ENCODE measurements at places on chromosomes 2 and 18.

DNA sequence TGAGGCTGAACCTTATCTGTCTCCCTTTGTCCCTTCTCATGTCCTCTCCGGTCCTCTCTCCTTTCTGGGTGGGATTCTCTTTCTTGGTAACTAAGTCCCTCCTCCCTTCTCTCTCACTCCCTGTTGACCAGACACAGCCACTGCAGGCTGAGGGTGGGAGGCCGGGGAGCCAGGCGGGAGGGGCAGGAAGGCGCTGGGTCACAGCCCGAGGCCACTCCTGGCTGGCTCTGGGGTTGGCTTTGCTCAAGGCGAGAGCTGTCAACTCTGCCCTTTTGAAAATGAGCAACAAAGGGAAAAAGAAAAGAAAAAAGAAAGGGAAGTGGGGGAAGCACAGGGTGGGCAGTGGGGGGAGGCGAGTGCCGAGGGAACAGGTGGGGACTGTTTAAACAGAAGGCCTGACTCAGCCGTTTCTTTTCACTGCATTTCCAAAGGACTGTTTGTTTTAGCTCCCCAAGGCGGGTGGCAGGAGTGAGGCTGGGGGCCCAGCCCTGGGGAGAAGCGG, 70.5 kb upstream of the IGFBP5 start:
- peaks cover 14% of the 10 kb centered on the region for H3K27me3 ChIP-seq
- DNase-seq: no peak
- H3K36me3 ChIP-seq: no peaks in the 10 kb centered on the region
- no peak overlapping the region for H3K4me3 ChIP-seq
- H3K27ac ChIP-seq: no peak overlapping the region
- H3K4me1 ChIP-seq: no peaks in the 10 kb centered on the region

GRCh38 chr2:174076975-174077374, 111.8 kb upstream of the SP3 start:
- no peak overlapping the region for H3K4me3 ChIP-seq
- peaks cover 14% of the 10 kb centered on the region for H3K36me3 ChIP-seq

DNA sequence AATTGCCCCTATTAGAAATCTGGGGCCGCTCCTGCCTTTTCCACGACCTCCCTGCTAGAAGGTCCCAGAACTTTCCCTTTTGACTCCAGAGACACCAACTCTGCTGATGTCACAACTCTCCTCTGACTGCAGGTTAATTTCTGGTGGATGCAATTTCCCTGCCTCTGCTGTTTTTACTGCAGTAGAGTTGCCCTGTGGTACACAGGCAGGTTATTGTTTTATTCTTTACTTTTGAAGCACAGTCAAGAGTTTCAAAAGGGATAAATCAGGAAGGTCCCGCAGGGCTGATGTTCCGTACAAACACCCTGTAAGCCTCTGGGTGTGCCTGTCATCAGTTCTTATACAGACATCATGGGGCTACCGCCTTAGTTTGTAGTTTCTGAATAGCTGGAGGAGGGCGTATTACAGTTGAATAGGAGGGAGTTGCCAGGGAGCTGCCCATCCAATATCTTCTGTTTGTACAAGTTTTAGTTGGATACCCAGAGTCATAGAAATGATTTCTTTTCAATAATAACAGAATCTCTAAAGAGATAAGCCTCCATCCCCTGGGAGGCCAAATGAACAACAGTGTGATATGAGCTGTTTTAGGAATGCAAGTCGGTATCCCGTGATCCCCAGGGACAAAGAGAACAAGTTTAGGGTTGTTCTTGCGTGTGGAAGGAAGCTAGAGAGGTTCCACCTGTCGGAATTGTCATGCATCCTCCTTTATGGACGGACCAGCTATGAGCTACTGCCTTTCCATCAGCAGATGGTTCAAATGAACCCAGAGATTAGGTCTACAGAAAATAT, 108.4 kb upstream of the COPS8 start:
- H3K4me1 ChIP-seq: no peaks in the 10 kb centered on the region
- no peaks in the 10 kb centered on the region for H3K36me3 ChIP-seq
- H3K27ac ChIP-seq: no peak overlapping the region
- H3K27me3 ChIP-seq: peaks cover 14% of the 10 kb centered on the region

DNA sequence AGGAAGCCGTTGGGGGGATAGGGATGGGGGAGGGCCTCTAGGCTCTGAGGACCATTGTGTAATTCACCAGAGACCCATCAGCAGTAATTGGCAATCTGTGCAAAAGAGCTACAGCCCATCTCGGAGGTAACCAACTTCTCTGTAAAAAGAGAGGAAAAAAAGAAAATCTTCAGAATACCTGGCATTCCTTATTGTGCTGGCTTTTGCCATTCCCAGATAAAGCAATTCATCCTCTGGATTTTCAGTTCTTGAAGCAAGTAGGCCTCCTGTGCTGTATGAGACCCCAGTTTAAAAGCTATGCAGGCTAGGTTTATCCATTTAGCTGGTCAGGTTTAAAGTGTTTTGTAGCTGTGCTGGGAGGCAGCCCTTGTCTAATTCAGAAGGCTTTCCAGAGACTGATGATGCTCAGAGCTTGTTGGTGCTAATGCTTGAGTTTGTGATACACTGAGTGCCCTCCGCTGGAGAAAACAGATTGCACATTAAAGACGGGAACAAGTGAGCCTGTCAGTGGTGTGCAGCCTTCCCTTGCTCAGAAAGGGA, at the start of gene LRRTM4:
LRRTM4 (minus strand) TSS at position 446 of the 540 bp plus-strand sequence.
- no peak for DNase-seq
- H3K27ac ChIP-seq: no peak within 1 kb of the TSS
- H3K4me3 ChIP-seq: no peak within 1 kb of the TSS
- no peaks in the 10 kb centered on the region for H3K36me3 ChIP-seq

- no peak overlapping the region for H3K27ac ChIP-seq
- no peak overlapping the region for H3K4me3 ChIP-seq
- peaks cover 8% of the 10 kb centered on the region for H3K27me3 ChIP-seq
- H3K36me3 ChIP-seq: no peaks in the 10 kb centered on the region
- DNase-seq: no peak
Measured at GRCh38 chr2:36701391-36701795, 4.9 kb downstream of the VIT start.

GRCh38 chr2:172046080-172046678, 39.1 kb upstream of the DLX1 start:
- no peaks in the 10 kb centered on the region for H3K36me3 ChIP-seq
- H3K4me3 ChIP-seq: no peak overlapping the region
- no peak overlapping the region for H3K27ac ChIP-seq
- no peaks in the 10 kb centered on the region for H3K27me3 ChIP-seq
- peaks cover 3% of the 10 kb centered on the region for H3K4me1 ChIP-seq
- no peak for DNase-seq

GRCh38 chr2:216139884-216140283, 30.7 kb downstream of the XRCC5 start:
- peaks cover 69% of the 10 kb centered on the region for H3K36me3 ChIP-seq
- no peak overlapping the region for H3K27ac ChIP-seq
- no peaks in the 10 kb centered on the region for H3K27me3 ChIP-seq
- DNase-seq: peak; percentile 32
- no peak overlapping the region for H3K4me3 ChIP-seq

- peak overlapping the region; percentile 94 for H3K4me3 ChIP-seq
- DNase-seq: peak; percentile 35
- H3K36me3 ChIP-seq: peaks cover 3% of the 10 kb centered on the region
- peak overlapping the region; percentile 86 for H3K27ac ChIP-seq
Measured at GRCh38 chr2:32064021-32064601, 755 bp downstream of the SPAST start.

DNA sequence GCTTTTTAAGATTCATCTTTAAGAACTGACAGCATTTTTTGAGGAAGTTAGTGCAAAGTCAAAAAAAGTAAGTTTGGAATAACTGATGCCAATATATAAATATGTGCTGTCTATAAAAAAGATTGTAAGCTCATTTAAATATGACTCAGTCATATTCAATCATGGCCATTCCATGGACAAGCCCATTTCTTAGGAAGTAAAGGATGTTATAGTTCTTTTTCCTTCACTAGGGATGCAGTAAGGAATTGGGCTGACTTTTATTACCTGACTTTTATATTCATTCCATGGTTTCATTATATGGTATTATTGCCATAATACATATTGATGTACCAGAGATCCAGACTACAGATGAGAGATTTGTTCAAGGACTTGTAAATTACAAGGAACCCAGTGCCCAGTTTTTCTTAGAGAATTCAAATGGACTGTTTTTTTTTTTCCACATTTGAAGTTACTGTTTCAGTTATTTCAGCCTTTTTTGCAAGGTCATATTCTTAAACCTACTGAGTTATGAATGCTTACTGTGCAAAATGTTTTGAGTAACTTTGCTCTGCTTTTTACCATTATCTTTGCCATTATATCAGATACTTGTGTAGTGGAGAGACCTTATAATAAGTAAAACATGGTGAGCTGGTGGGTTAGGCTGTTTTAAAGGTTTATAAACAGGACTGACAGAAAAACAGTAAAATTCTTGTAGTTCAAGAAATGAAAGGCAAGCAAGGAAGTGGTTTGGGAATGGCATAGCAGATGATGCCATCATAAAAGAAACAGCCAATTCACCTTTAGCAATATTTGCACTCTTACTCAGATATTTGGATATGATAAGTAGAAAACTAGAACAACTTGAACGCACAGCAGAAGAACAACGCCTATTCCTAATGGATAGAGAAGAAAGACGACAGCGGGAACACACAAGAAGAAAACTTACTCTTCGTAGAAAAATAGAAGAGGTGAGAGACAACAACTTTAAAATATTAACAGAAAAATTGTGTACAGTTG, 7.6 kb downstream of the FSIP2 start:
- DNase-seq: no peak
- no peaks in the 10 kb centered on the region for H3K4me1 ChIP-seq
- H3K4me3 ChIP-seq: no peak overlapping the region
- H3K36me3 ChIP-seq: no peaks in the 10 kb centered on the region
- H3K27me3 ChIP-seq: no peaks in the 10 kb centered on the region

DNA sequence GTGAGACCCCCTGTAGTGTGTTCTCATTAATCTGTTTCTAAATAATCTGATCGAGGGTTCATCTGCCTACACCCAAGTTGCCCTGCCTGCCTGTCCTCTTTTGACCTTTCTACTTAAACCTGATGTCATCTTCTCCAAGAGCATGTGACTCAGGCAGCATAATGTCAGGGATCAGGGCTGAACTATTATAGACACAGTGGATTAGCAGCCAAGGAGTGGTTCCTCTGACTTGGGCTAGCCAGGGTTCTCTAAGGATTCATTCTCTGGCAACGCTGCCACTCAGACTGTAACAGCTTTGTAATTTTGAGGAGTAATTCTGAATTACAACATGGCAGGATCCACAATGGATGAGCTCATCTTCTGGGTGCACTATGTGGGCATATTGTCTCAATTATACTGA, 124.0 kb downstream of the MDH1 start:
- H3K4me3 ChIP-seq: no peak overlapping the region
- DNase-seq: no peak
- H3K36me3 ChIP-seq: no peaks in the 10 kb centered on the region
- no peaks in the 10 kb centered on the region for H3K4me1 ChIP-seq

- DNase-seq: no peak
- no peak overlapping the region for H3K4me3 ChIP-seq
- no peaks in the 10 kb centered on the region for H3K27me3 ChIP-seq
- H3K27ac ChIP-seq: no peak overlapping the region
- no peaks in the 10 kb centered on the region for H3K36me3 ChIP-seq
Measured at GRCh38 chr18:22335731-22336198, 82.0 kb downstream of the CTAGE1 start.

GRCh38 chr2:3172265-3172935, 205.2 kb downstream of the EIPR1 start:
- H3K36me3 ChIP-seq: peaks cover 6% of the 10 kb centered on the region
- H3K27ac ChIP-seq: no peak overlapping the region
- H3K4me3 ChIP-seq: no peak overlapping the region
- no peaks in the 10 kb centered on the region for H3K4me1 ChIP-seq

GRCh38 chr2:163515836-163516235, 220.0 kb downstream of the FIGN start:
- H3K36me3 ChIP-seq: no peaks in the 10 kb centered on the region
- H3K27ac ChIP-seq: no peak overlapping the region
- DNase-seq: no peak
- no peaks in the 10 kb centered on the region for H3K4me1 ChIP-seq
- no peak overlapping the region for H3K4me3 ChIP-seq

GRCh38 chr18:79486356-79487182, 90.8 kb downstream of the NFATC1 start:
- H3K36me3 ChIP-seq: peaks cover 10% of the 10 kb centered on the region
- no peak overlapping the region for H3K4me3 ChIP-seq
- no peak overlapping the region for H3K27ac ChIP-seq

GRCh38 chr2:217948351-217948791, 54.4 kb downstream of the TNS1 start:
- H3K4me3 ChIP-seq: no peak overlapping the region
- H3K27ac ChIP-seq: no peak overlapping the region
- H3K27me3 ChIP-seq: peaks cover 24% of the 10 kb centered on the region
- DNase-seq: no peak
- H3K4me1 ChIP-seq: peaks cover 6% of the 10 kb centered on the region

- no peaks in the 10 kb centered on the region for H3K4me1 ChIP-seq
- H3K4me3 ChIP-seq: no peak overlapping the region
- H3K36me3 ChIP-seq: no peaks in the 10 kb centered on the region
- peaks cover 4% of the 10 kb centered on the region for H3K27me3 ChIP-seq
Measured at GRCh38 chr2:64151476-64151875, 7.3 kb upstream of the PELI1 start.

DNA sequence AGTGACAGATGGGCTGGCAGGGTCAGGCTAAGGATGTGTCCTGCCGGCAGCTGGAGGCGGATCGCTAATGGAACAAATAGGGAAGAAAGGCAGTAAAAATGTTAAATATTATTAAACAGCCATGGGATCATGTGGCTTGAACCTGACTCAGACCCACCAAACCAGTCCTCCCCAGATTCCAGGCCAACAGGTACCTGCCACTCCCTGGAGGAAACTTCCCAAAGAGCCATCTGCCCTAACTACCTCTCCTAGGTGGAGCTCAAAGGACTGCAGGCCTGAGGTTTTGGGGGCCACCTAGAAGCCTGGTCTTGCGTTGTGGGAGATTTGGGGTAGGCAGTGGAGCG, 34.3 kb downstream of the CIB4 start:
- H3K4me3 ChIP-seq: no peak overlapping the region
- no peak for DNase-seq
- H3K27ac ChIP-seq: no peak overlapping the region
- H3K36me3 ChIP-seq: no peaks in the 10 kb centered on the region
- peaks cover 27% of the 10 kb centered on the region for H3K27me3 ChIP-seq

DNA sequence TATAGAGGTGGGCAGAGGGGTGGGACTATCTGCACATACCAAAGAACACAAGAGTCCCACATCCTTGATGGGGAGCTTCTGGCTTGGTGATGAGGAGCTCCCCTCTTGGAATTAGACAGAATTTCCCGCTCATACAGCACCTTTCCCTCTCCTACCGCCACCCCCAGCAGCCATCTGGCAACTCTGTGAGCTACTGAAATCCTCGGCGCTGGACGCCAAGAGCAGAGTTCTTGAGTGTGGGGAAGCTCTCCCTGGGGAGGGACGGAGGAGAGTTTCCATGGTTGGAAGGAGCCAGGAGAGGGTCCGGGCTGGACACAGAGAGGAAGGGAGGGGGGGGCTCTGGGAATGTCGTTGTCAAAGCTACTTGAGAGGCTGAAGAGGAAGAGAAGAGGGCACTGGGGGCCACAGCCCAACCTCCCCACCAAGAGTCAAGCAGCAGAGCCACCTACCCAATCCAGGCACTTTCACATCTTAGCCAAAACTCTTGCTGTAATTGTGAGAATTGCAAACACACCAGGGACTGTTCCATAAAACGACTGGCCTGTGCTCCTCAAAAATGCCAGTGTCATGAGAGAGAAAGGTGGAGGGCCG, 89.4 kb upstream of the MCFD2 start:
- no peaks in the 10 kb centered on the region for H3K27me3 ChIP-seq
- H3K36me3 ChIP-seq: peaks cover 21% of the 10 kb centered on the region
- H3K4me1 ChIP-seq: peaks cover 20% of the 10 kb centered on the region
- no peak for DNase-seq

- no peak for DNase-seq
- H3K36me3 ChIP-seq: no peaks in the 10 kb centered on the region
- no peaks in the 10 kb centered on the region for H3K4me1 ChIP-seq
- peaks cover 22% of the 10 kb centered on the region for H3K27me3 ChIP-seq
Measured at GRCh38 chr18:10116574-10116973, 202.8 kb downstream of the VAPA start.
